Activated T-cell treated with anti-CD3 and anti-CD28 coated beads, Interleukin-2, amount 50 U/mL, for 24 hours (primary cell): ENCODE measurements at places on chromosomes 3 and 15.
A peak's percentile ranks its signal among the peaks of the same experiment; 100 is the strongest.

GRCh38 chr15:66803182-66803729 is 101.2 kb downstream of the SMAD6 start:
- no peak for DNase-seq

DNA sequence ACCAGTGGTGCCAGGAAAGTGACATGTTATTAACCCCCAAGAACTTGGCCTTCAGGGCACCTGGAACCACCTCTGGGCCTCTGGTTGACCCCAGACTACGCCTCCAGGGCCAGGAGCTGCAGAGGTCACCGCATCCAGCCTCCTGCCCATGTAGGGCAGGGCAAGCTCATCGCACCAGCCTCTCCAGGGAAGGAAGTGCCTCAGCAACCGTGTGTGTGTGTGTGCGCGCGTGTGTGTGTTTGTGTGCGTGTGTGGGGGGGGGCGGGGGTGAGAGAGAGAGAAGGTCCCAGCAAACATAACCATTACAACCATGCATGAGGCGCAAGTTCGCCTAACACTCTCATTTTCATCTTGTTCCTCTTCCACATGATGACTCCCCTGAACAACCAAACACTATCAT is 31.8 kb downstream of the RAB6B start:
- no peak for DNase-seq

- no peak for DNase-seq
Observed at GRCh38 chr15:39491115-39491885, 89.6 kb upstream of the THBS1 start.

- DNase-seq: no peak
Observed at GRCh38 chr15:81229586-81229985, 32.9 kb downstream of the IL16 start.

GRCh38 chr3:41711651-41712050 is 250.3 kb downstream of the ULK4 start:
- DNase-seq: no peak

- DNase-seq: no peak
Observed at GRCh38 chr3:50890688-50891344, 216.1 kb downstream of the DOCK3 start.

DNA sequence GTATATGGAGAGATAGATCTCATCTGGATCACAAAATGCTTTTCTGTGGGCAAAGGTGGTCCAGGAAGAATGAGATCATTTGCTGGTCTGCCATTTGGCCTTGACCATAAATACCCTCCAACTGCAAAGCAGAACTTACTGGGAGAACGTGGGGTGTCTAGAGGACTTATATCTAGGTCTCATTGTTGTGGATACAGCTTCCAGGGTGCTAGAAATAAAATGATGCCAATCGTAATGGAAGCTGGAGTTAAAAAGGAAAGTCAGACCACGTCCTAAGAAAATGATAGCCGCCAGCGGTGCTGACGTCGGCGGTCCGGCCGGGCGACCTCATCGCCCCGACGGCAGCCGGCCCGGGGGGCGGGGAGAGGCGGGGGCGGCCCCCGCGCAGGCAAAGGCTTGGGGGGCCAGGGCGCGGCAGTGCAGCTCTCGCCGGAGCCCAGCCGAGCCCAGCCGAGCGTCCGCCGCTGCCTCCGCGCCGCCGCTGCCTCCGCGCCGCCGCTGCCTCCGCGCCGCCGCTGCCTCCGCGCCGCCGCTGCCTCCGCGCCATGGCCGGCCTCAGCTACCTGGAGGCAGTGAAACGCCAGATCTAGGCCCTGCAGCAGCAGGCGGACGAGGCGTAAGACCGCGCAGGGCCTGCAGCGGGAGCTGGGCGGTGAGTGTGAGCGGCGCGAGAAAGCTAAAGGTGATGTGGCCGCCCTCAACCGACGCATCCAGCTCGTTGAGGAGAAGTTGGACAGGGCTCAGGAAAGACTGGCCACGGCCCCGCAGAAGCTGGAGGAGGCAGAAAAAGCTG is 89.5 kb downstream of the EOMES start:
- peak; percentile 74 for DNase-seq

DNA sequence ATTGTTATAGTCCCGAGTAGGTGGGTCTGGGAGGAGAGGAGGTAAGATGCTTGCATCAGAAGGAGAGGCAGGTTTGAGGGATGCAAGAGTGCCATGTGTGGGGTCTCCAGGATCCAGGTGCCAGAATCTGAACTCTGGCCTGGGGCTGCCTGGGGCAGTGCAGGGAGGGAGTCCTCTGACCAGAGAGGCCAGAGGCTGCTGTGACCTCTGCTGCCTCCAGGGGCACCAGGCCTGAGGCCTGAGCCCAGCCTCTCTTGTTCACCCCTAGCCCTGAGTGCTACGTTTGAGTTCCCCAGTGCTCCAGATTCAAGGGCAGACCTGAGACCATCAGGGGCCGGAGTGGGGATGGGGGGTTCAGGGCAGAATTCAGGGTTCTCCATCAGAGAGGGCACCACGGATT is 7.4 kb downstream of the SLC38A3 start:
- DNase-seq: no peak

- no peak for DNase-seq
Observed at GRCh38 chr15:87985451-87985850, 271.1 kb downstream of the NTRK3 start.

GRCh38 chr15:88904624-88905327 is 8.4 kb downstream of the MFGE8 start:
- DNase-seq: peak; percentile 93

GRCh38 chr3:185089343-185089742 is 63.5 kb downstream of the C3orf70 start:
- DNase-seq: no peak

- DNase-seq: no peak
Observed at GRCh38 chr3:12370758-12371157, 81.9 kb downstream of the PPARG start.

- DNase-seq: peak; percentile 72
Observed at GRCh38 chr3:196837819-196838420, 29.8 kb upstream of the SENP5 start.

- no peak for DNase-seq
Observed at GRCh38 chr3:181839039-181839915, 127.6 kb downstream of the SOX2 start.

DNA sequence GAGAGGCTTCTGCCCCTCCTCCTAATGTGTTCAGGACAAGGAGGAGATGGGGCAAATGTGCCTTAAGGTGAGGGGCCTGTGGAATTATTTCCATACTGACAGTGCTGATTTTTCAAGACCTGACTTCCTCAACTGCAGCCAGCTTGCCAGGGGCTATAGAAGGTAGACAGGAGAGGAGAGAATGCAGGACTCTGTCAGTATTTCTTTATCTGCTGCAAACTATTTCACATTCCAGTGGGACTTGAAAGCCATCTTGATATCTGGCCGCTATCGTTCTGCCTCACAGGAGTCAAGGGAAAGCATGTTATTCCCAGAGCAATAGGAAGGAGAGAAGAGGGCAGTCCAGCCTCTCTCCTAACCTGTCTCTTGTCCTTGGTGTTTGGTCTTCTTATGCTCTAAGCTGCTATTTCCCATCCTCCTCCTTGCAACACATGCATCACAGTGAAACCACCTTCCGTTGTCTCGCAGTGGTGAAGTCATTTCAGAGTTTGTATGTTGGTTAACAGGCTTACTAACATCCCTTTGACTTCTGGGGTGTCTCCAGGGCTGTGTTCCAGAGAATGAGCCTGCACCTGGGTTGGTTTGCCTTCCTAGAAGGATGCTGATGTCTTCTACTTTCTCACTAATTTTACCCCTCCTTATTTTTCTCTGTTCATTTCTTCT is 95.1 kb upstream of the MRPS22 start:
- no peak for DNase-seq

GRCh38 chr3:85161544-85161943 is 202.8 kb downstream of the CADM2 start:
- no peak for DNase-seq

DNA sequence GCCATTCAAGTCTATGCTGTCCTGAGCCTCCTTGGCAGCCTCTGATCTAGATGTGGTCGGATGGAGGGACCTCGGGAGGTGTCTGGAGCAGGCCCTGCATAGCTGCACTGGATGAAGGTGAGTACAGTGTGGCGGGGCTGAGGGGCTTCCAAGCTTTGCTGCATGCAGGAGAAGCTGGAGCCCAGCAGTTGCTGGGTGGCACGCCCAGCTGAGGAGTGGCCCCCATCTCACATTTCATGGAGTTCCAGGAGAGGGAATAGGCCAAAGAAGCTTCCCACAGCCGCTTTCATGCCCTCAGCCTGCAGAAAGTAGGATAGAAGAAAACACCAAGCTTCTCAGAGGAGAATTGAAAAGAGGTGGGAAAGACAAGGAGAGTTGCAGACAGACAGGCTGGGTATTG is 48.3 kb upstream of the PRR20G start:
- no peak for DNase-seq
